ENCODE measurements at places on chromosomes 7 and 10.

DNA sequence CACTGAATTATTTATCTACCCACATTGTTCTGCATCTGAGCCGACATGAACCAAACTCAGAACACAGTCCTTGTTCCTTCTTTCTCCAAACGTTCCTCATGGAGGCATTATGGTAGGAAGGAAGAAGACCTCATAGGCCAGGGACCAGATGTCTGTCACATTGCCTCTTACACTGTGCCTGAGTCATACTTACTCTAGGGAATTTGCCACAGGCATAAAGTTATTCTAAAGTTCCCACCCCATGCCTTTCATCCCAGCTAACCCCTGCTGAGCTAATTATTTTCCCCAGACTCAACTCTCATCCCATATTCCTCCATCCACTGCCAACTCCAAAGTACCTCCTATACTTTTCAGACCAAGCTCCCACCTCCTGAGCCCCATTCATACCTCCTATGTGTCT is 21.2 kb downstream of the MAT1A start:
- DNase-seq: no peak

DNA sequence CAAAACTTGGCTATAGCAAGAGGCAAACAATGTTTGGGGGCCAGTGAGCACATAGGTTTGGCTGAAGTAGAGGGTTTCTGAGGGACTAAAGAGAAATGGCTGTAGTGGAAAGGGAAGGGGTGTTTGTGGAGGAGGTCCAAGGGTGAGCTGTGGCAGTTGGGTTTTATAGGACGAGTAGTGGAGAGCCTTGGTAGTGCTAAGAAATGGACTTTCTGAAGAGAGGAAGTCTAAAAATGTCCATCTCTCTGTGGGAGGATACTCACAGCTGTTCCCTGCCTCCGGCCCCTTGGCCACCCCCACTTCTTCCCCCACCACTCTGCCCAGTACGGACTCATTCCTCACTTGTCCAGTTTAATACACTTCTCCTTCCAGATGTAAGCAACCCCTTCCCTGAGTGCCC is 64.3 kb downstream of the ZNF22 start:
- DNase-seq: no peak

DNA sequence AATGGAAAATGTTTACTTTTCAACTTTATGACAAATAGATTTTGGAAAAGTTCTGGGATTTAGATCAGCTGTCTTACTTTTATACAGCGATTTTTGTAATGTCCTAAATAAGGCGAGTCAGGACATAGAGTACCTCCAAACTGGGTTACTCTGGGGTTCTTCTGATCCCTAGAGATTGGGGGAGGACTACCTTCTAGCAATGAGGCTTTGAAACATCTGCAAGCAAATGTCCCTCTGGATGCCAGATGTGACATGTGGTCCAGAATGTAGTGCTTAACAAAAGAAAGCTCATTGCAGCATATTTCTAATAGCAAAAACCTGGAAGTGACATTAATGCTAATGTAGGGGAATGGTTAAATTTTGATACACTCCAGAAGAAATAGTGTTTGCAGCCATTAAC is 36.1 kb downstream of the ABRAXAS2 start:
- no peak for DNase-seq

GRCh38 chr7:138328215-138328614 is 131.8 kb upstream of the TRIM24 start:
- DNase-seq: no peak

DNA sequence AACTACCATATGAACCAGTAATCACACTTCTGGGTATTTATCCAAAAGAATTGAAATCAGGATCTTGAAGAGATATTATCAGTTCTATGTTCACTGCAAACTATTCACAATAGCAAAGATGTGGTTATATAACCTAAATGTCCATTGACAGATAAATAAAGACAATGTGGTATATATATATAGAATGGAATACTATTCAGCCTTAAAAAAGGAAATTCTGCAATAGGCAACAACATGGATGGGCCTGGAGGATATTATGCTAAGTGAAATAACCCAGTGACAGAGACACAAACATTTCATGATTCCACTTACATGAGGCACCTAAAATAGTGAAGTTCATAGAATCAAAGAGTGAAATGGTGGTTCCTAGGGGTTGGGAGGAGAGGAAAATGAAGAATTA is 90.6 kb upstream of the CDK1 start:
- DNase-seq: no peak

DNA sequence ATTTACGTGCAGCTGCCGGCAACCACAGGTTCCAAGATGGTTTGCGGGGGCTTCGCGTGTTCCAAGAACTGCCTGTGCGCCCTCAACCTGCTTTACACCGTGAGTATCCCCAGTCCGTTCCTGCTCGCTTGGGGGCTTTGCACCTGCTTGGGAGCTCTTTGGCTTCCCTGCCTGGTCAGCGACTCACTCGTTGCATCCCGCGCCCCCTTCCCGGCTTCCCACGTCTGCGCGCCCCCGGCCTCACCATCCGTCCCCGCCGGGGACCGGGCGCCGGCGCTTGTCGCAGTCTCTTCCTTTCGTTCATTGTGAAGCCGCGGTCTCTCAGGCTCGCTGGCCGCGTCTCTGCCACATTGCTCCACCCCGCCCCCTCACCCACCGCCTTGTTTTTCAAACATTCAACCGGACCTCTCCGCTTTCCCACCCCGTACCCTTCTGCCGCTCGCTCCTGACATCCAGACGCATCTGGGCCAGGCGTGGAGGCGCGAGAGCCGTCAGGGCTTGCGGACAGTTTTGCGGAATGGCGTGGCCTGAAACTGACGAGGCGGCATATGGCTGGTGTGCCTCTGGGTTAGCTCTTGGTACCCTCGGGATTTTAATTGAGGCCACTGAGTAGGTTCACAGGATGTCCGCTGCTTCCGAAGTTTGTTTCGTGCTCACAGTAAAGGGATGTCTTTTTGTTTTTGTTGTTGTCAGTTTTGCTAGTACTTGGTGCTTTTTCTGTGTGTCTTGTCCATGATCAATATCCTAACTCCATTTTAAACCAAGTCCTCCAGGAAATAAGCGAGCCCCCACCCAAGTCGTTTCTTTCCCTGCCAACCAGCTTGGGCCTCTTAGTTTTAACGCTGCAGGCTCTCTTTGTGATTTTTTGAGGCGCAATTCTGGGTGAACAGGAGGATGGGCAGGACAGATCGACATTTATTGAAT is 639 bp downstream of the TSPAN13 start:
- DNase-seq: peak; percentile 48

- no peak for DNase-seq
These were observed 133.8 kb upstream of the CCDC6 start for GRCh38 chr10:60040014-60040662.

DNA sequence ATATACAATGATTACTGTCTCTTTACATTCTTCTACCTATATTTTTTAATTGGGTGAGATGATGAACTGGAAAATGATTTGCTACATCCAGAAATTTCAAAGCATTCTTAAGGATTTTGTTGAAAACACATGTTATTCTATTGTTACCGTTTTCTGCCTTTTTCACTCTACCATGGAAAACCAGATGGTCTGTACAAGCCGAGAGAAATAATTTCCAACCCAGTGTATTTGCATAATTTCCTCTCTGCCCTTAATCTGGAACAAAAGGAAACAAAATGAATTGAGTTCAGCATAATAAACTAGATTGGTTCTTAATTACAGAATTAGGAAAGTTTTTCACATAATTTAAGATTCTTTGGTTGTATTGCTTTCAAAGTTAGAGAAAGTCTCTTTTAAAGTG is 211.2 kb downstream of the CACNB2 start:
- DNase-seq: no peak

DNA sequence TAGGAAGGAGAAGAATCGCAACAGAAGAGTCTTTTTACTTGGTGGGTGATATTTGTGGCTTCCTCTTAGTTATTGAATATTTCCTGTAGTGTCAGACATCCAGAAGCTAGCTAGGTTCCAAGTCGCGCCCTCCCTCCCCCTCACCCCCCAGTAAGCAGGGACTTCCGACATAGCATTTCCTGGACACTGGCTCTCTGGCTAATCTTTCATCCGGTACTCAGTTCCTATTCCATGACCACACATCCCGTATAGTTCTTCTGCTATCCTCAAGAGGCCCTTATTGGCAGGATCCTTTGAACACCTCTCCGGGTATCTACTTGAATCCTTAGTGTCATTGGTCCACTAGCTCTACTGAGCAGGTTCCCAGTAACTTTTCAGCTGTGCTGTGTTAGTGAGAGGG is 167.8 kb downstream of the HDAC9 start:
- DNase-seq: no peak

- no peak for DNase-seq
These were observed 11.4 kb downstream of the C10orf53 start for GRCh38 chr10:49690698-49691356.

GRCh38 chr10:24869354-24870015 is 82.9 kb downstream of the PRTFDC1 start:
- no peak for DNase-seq

GRCh38 chr7:87152112-87152896 is at the start of gene DMTF1:
TSS of gene DMTF1 (plus strand) at chr7:87152453. CDS start at chr7:87164942, 12,489 bp downstream.
- DNase-seq: peak; percentile 94

DNA sequence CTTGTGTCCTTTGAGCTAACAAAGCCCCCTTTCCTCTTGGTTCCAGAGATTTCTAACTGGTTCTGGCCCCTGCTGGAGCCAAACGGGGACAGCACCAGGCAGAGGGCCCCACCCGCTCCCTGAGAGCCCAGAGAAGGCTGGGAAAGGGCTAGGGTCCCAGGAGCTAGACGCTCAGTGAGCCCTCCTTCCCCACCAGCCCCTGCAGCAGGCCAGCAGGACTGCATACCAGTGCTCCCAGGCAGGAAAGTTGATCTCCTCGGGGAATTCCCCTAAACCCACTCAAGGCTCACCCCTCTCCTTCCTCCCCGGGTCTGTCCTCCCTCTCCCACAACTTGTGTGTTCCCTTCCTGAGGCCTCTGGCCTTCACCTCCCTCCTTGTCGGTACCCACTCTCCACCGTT is 47.7 kb downstream of the PAX2 start:
- no peak for DNase-seq

- peak; percentile 49 for DNase-seq
These were observed 668.3 kb upstream of the FOXK1 start for GRCh38 chr7:4013793-4014192.

DNA sequence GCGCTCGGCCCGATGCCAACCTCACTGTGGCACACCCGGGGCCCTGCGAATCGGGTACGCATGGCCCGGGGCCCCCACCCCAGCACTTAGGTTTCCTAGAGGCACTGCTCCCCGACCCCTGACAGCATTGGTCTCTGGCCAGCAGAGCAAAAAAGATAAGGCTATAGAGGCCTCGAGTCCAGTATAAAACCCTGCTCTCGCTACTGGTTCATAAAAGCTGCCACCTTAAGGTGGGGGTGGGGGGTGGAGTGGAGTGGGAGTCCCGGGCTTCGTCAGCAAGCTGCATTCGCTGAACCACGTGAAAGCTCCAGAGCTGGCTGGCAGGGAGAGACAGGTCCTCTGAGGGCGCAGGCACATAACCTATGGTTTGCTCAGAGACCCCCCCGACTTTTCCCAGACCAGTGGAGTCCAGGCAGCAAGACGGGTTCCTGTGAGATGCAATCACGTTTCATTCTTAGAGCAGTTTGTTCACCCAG is 1.3 kb downstream of the KAZALD1 start:
- DNase-seq: no peak

DNA sequence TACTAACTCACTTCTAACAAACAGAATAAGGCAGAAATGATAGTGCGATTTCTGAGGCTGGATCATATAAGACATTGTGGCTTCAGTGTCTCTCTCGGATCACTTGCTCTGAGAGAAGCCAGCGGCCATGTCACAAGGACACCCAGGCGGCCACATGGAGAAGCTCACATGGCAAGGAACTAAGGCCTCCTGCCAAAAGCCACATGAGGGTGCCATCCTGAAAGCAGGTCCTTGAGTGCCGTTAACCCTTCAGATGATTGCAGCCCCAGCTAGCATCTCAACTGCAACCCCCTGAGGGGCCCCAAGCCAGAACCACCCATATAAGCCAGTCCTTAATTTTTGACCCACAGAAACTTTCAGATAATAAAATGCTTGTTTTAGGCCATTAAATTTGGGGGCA is 6.9 kb upstream of the VDAC2 start:
- no peak for DNase-seq

DNA sequence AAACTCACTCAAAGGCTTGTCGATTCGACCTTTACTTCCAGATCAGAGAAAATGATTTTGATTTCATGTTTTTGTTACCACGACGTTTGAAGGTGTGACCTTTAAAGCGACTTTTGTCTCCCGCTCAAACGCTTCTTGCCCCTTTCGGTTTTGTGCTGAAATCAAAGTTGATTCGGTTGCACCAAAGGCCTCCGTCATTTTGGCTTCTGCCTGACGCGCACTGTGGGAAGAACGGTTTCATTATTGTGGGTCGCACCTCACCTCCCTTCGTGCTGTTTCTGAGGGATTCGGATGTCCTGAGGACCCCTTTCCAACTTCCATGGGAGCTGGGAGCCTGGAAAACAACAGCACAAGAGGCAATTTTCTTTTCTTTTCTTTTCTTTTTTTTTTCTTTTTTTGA is 176.9 kb downstream of the DNAJB6 start:
- DNase-seq: no peak

DNA sequence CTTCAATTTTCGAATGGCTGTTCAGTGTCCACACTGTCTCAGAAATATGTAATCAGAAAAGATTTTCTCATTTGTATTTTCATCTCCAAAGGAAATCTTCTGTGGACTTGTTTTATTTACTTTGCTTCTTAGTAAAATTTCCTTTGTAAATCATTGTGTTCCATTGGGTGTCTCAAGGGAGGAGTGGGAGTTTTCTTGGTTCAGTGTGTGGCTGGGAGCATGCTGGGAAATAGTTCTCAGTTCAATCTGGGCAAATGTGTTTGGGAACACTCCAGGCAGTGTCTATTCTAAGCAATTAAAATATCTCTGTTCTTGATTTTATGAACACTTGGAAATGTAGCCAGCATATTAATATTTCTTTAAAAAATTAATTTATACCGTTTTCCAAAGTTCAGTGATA is 1019.8 kb downstream of the CNTNAP2 start:
- no peak for DNase-seq

GRCh38 chr7:136925556-136925955 is 57.1 kb downstream of the CHRM2 start:
- DNase-seq: no peak

GRCh38 chr10:132997517-132998265 is 55.3 kb upstream of the CFAP46 start:
- DNase-seq: no peak

DNA sequence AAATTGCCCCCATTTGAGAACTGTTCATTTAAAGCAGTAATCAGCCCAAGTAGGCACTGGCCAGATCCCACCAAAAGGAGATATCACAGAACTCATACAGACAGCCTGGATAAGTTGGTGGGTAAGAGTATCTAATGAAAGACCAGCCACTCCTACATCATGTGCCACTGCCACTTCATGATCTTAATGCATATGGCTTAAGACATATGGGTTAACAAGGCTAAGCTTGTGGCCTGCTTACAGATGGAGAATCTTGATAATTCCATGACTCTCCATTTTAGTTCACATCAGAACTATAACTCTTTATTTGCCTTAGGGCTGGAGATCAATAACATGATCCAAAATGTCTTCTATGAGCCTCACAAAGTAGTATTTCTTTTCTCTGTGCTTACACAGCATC is 6.8 kb upstream of the IFIT1B start:
- no peak for DNase-seq

Measured in NCI-H1930 (cell line).